ENCODE measurements at places on chromosomes 2 and 18.
A peak's percentile ranks its signal among the peaks of the same experiment; 100 is the strongest.

DNA sequence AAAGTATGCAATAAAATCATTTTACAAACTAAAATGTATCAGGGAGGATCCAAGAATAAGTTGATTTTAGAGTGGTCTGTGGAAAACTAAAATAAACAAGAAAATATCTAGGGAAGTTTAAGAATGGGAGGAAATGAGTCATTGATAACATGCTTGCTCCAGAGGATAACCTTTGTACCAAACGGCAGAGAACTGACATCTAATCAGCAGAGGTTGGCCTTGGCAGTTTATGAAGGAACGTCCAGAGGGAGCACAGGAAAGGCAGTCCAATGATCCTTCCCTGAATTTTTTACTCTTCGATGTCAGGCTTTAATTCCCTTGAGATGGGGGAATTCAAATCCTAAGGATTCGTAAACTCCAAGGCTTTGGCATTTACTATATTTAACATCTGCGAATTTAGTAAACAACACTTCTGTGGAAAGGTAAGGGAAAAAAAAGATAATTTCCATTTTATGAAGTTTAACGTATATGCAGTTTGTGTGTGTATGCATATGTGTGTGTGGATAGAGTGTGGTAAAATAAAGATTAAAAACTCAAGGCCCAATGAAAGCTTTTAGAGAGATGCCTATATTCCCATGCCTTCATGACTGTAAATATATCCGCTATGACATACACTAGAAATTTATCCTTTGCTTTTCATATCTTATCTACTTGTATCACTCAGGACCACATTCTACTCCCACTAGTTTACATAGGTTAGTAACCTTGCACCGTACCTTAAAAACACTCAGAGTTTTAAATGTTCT is 8.7 kb upstream of the INPP1 start:
- DNase-seq: no peak

- DNase-seq: no peak
These were observed 14.5 kb upstream of the ZBTB14 start for GRCh38 chr18:5309888-5310470.

GRCh38 chr2:110100480-110100879 is 15.1 kb downstream of the MALL start:
- DNase-seq: peak; percentile 34

GRCh38 chr2:120552800-120553481 is 182.7 kb upstream of the GLI2 start:
- peak; percentile 76 for DNase-seq

DNA sequence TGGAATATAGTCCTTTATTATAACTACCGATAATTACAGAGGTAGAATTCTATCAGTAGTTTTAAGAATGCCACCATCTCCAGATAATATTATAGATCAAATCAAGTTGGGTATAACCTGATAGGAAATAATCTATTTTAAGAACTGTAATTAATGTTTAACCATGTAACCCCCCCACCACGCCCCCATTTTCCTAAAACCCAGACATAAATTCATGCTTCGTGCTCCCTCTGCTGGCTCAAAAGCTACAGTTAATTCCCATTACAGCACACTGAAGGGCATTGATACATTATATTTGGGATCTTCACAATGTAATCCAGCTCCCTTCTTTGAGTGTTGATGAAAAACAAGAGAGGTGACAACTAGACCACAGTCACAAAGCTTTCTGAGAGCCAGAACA is 228.0 kb upstream of the SMAD7 start:
- DNase-seq: peak; percentile 18

GRCh38 chr2:26456440-26457250 is 21.3 kb downstream of the OTOF start:
- no peak for DNase-seq

GRCh38 chr2:50344509-50345106 is 687.3 kb downstream of the NRXN1 start:
- peak; percentile 28 for DNase-seq

DNA sequence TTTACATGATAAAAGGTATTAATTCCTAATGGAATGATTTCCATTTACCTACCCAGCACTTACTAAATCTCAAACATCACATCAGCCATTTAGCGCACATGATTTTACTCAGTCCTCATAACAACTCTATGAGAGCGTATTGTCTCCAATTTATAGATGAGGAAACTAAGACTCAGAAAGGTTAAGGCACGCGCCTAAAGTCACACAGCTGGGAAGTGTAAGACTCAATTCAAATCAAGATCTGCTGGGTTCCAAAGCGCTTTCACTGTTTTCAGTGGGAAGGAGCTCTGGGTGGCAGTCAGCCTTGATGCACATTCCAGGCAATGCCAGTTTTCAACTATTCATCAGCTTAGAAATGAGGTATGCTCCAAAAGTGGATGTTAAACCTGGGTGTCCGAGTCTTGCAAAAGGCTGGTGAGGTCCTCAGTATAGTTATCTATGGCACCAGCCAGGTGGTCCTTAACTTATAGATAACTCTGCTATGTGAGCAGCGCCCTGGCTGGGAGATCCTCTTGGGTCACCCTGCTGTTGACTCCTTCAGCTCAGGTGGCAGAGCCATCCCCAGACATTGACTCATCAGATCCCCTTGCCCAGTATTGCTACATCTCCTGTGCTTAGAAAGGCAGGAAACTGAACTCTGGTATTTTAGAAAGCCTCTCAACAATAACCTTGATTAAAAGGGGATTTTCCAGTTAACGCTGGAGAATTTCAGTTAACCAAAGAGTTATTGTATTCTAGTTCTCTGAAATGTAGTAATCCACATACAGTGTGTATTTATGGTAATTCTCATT is 47.1 kb downstream of the SLC4A1AP start:
- no peak for DNase-seq

- DNase-seq: peak; percentile 34
These were observed 3.0 kb downstream of the ZNF516 start for GRCh38 chr18:76491776-76492668.

GRCh38 chr2:19099181-19099580 is 259.2 kb downstream of the OSR1 start:
- no peak for DNase-seq

DNA sequence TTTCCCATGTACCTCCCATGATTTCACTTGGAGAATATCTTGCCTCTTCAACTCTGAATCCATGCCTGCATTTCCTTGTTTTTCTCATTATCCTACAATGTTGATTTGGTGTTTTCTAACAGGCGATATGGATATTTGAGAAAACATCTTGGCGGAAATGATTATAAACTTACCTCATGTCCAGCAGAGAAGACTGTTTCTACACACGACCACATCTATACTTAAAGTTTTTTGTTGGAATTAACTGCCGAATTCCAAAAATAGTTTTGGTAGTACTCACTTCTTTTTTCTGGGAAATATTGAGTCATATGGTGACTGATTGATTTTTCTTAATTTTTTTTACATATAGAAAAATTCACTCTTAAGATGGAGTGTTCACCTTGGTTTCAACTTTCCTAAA is 41.4 kb upstream of the TMEFF2 start:
- DNase-seq: no peak

- no peak for DNase-seq
These were observed 92.0 kb downstream of the PMS1 start for GRCh38 chr2:189876271-189876670.

DNA sequence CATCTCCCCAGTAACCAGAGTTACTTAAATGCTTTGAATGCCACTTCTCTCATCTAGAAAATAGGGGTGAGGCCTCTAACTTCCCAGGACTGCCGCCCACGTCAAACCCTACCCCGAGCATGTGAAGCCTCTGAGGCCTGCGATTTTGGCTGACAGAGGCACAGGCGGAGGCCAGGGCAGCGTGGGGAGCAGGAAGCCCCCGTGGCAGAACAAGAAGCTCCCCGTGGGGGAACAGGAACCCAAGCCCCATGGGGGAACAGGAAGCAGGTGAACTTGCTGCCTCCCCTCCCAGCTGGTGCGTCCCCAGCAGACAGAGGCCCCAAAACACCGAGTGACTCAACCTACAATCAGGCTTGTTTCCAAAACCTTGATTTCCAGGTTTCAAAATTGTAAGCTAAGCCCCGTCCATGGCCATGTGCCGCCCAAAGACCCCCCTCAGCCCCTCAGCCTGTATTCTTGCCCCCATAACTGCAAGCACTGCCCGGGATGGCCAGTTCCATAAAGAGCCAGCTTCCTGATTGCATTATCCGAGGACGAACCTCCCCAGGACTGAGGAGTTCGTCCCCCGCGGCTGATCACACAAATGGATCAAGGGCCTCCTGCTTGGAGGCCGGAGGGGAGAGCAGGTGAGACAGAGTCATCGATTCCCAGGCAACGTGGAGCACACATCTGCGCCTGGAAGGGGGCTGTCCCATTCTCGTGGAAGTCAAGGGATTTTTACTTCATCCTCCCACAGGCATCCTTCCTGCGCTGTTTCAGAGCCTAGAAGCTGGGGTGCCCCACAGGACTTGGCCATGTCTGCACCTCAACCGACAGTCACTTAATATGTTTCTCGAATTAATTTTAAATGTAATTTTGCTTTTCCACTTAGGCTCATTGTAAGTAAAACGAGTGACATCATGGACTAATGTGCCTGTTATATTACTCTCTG is 36.3 kb upstream of the CTDP1 start:
- no peak for DNase-seq

GRCh38 chr18:47254341-47254939 is 3.0 kb upstream of the SKOR2 start:
- DNase-seq: peak; percentile 88

GRCh38 chr2:180196419-180196977 is 189.4 kb upstream of the CWC22 start:
- no peak for DNase-seq

- peak; percentile 27 for DNase-seq
These were observed 5.2 kb upstream of the FHL2 start for GRCh38 chr2:105403783-105404698.

DNA sequence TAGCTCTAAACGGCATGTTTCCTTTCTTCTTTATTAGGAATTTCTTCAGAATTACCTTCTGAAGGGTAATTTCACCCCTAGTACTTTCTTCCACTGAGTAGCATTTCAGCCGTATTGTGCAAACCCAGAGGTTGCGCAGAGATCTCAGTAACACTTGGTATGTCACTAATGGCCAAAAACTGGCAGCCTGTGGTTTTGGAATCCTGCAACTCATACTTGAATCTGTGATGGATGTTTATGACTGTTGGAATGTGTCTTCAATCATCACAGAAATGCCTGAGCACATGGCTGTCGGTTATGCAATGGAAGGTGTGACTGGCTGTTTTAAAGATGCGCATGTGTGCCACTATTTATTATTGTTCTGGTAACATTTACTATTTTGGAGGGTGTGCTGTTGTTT is 100.0 kb downstream of the COLEC12 start:
- DNase-seq: no peak

DNA sequence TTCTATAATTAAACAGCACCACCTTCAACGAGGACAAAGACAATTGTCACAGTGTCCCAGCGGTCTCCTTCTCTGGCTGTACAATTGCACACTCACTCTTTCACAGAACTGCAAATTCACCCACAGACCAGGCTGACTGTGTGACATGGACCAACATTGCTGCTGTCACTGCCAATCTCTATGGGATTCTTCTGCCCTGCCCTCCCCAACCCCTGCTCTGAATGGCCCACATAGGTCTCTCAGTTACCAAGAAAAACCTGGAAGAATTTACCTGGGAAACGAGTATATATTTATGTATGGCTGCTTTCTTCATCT is 26.5 kb downstream of the LRRC30 start:
- no peak for DNase-seq

DNA sequence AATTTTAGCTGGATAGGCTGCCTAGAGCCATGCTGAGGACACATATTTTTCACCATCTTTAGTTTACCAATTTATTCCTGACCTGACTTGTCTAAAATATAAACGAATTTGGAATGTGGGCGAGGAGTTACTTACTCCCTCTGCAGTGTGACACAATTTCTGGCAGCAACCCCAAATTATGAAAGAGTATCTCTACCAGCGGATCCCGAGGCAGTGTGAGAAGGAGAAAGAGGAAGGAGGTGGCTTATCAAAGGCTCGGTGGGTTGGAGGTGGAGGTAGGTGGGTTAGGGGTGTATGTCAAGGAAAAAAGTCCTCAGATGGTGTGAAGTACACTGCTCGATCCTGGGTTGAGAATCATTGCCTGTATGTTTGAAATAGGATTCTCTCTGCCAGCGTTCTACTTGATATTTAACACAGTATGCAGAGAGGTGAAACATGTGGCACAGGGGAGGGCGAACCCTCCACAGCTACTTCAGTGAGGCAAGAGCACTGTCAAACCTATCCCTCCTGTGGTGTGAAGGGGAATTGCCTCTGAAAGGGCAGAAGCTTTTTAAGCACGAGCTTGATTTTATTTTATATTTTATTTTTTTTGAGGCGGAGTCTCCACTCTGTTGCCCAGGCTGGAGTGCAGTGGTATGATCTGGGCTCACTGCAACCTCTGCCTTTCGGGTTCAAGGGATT is 76.0 kb downstream of the RFTN2 start:
- DNase-seq: peak; percentile 15

- DNase-seq: no peak
These were observed 112.5 kb upstream of the SH3BP4 start for GRCh38 chr2:234839285-234839684.

DNA sequence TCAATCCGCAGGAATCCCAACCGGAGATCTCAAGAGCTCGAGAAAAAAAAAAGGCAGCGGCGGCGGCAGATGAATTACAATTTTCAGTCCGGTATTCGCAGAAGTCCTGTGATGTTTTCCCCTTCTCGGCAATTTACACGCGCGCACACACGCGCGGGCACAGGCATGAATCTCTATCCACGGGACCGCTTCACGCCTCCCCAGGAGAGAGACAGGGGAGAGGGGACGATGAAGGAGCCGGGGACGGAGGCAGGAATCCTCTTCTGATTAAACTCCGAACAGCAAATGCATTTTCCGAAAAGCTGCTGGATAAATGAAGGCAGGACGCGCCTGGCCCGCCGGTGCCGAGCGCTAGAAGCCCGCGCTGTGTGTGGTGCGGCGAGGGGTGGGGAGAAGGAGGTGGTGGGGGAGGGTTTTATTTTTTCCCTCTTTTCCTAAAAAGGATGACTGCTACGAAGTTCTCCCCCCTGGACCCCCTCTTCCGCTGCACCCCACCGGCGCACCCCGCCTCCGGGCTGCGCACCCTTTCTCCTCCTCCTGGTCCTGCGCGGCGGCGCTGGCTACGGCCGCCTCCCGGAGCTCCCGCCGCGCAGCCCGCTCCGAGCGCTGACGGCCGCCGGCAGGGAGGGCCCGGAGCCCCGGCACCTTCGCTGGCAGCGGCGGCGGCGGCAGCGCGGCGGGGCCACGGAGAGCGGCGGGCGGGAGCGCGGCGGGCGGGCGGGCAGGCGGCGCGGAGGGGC is at the start of gene BCL2:
TSS of gene BCL2 (minus strand) at position 387 of the 740 bp plus-strand sequence.
- peak; percentile 37 for DNase-seq

GRCh38 chr18:34928088-34928753 is 113.0 kb upstream of the MAPRE2 start:
- no peak for DNase-seq

DNA sequence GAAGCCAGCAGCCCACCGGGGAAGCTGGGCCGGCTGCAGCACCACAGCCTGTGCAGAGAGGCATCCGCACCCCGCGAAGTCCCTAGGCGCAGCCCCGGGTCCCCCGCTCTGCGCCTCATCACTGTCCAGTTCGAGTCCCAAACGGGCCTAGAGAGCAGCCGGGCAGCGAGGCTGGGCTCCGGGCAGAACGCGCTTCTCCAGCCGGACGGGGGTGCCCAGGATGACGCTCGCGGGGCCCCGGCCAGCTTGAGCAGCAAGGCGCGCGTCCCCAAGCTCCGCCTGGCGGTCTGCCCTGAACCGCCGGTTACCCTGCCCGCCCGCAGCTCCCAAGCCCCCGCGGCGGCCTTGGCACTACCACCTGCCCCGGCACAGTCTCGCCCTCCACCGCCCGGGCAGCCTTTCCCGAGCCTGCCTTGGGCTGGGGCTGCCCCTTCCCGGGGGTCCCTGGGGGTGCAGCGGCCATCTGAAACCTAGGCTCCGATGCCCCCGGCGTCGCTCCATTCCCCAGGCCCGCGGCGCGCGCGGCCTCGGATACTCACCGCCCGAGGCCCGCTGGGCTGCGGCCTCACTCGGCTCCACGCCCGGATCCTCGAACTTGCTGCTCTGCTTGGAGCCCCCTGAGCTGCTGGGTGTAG is 591 bp downstream of the SLC16A14 start:
- peak; percentile 56 for DNase-seq
